GM12865 (cell line): ENCODE measurements at places on chromosomes 7 and 10.

GRCh38 chr10:102227050-102227449 is 951 bp downstream of the ELOVL3 start:
- no peak for DNase-seq

GRCh38 chr10:88392222-88392621 is 190.9 kb downstream of the RNLS start:
- DNase-seq, result peak; percentile 91

DNA sequence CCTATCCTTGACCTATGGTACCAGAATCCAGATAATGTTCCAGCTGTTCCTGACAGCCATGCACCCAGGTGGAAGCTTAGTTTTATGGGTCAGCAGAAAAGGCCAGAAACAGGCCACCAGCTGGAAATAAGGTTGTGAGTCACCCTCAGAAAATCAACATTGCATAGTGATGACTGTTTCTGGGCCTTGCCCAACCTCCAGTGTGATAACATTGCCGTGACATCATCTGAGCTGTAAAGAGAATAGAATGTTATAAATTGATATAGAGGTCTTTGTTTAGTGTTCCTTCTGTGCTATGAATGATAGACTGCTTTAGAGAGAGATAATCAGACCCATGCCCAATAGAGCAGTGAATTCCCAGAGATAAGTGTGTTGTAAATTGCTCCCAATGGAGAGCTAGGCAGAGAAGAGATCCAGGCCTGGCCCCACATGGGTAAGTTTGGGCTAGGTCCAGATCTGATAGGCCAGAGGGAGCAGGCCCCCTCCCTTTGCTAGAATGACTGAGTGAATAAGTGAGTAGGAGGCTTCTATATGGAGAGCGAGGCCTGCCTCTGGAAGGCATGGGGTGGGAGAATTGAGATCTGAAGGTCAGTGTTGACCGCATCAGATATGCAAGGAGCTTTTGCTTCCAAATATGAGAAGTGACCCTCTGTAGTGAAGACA is 14.2 kb upstream of the HPS1 start:
- no peak for DNase-seq

- DNase-seq, result no peak
Measured at GRCh38 chr10:60048091-60048501, 141.7 kb upstream of the CCDC6 start.

DNA sequence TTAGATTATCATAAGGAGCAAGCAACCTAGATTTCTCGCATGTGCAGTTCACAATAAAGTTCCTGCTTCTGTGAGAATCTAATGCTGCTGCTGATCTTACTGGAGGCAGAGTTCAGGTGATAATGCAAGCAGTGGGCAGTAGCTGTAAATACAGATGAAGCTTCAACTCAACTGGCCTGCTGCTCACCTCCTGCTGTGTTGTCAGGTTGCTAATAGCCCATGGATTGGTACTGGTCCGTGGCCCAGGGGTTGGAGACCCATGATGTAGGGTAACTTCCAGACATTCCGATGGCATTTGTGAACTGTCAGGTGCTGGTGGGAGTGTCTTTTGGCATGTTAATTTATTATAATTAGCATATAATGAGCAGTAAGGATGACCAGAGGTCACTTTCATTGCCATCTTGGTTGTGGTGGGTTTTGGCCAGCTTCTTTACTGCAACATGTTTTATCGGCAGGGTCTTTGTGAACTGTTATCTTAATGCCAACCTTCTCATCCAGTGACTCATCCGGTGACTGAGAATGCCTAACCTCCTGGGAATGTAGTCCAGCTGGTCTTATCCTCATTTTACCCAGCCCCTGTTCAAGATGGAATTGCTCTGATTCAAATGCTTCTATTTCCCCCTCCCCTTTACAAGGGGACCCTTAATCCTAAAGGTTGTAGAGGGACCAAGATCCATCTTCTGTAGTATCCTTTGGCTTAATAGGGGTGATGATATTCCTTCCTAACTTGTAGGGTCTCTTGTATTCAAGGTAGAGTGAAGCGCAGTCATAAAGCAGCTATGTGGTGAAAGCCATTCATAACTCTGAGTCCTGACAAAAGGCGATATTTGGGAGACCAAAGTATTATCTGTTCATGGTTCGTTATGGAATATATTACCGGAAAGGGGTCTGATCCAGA is 165.8 kb downstream of the CCSER2 start:
- no peak for DNase-seq

- DNase-seq, result no peak
Measured at GRCh38 chr10:76399226-76399625, 967.8 kb downstream of the LRMDA start.
